ENCODE measurements at places on chromosomes 5 and 9. TPM values are rescaled to one million over a fixed set of nuclear protein-coding genes. Genes with fewer than 3 reads are reported as not detected.
A peak's percentile ranks its signal among the peaks of the same experiment; 100 is the strongest.

DNA sequence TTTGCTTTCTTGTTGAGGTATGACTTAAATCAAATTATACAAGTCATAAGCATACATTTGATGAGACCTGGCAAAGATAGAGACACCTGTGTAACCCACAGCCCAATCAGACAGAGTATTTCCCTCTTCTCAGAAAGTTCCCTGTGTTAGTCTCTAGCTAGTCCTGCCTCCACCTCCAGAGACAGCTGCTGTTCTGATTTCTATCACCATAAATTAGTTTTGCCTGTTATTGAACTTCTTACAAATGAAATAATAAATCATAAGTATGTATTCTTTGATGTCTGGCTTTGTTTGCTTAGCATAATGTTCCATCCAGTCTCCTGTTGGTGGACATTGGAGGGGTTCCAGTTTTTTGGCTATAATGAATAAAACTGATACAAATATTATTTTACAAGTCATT, 194.5 kb downstream of the ICE1 start:
- H3K36me3 ChIP-seq: no peaks in the 10 kb centered on the region
- no peaks in the 10 kb centered on the region for H3K4me1 ChIP-seq
- H3K27me3 ChIP-seq: peaks cover 14% of the 10 kb centered on the region
- H3K4me3 ChIP-seq: no peak overlapping the region

DNA sequence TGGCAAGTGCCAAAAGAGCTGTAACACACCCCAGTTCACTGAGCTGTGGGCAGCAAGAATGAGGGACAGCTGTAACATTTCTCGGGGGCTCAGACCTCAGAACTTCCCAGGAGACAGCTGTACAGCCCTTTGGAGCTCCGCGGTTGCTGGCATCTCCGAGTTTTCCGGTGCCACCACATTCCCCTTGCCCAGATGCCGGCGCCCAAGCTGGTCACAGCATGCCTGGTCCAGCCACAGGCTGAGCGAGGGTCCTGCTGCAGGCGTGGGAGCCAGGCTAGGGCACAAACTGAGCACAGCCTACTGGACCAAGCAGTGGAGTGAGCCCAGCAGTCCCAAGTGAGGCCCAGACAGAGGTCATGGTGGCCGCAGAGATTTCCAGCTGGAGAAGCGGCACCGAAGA, 797.7 kb upstream of the EDIL3 start:
- H3K4me1 ChIP-seq: no peaks in the 10 kb centered on the region
- H3K36me3 ChIP-seq: no peaks in the 10 kb centered on the region
- no peak overlapping the region for H3K4me3 ChIP-seq
- H3K27me3 ChIP-seq: no peaks in the 10 kb centered on the region

GRCh38 chr9:76302947-76303550, 91.2 kb downstream of the RFK start:
- peak; percentile 29 for DNase-seq
- H3K4me1 ChIP-seq: no peaks in the 10 kb centered on the region
- no peaks in the 10 kb centered on the region for H3K36me3 ChIP-seq
- H3K27ac ChIP-seq: no peak overlapping the region

The ANXA2R gene
- 0.37 TPM for total RNA-seq

- H3K36me3 ChIP-seq: no peaks in the 10 kb centered on the region
- DNase-seq: peak; percentile 18
- no peaks in the 10 kb centered on the region for H3K4me1 ChIP-seq
- H3K27me3 ChIP-seq: no peaks in the 10 kb centered on the region
- no peak overlapping the region for H3K27ac ChIP-seq
These were observed 13.3 kb upstream of the HSDL2 start for GRCh38 chr9:112366591-112366990.

The SLCO6A1 gene
- total RNA-seq: 0.69 TPM

The SAPCD2 gene
- total RNA-seq: 71.7 TPM

The TMEM174 gene
- total RNA-seq: not detected

GRCh38 chr5:122264610-122265009, 47.4 kb upstream of the SNCAIP start:
- H3K4me3 ChIP-seq: no peak overlapping the region
- no peaks in the 10 kb centered on the region for H3K36me3 ChIP-seq
- no peak overlapping the region for H3K27ac ChIP-seq
- DNase-seq: no peak

The SIT1 gene
- not detected for total RNA-seq

The LHFPL2 gene
- 17.9 TPM for total RNA-seq

DNA sequence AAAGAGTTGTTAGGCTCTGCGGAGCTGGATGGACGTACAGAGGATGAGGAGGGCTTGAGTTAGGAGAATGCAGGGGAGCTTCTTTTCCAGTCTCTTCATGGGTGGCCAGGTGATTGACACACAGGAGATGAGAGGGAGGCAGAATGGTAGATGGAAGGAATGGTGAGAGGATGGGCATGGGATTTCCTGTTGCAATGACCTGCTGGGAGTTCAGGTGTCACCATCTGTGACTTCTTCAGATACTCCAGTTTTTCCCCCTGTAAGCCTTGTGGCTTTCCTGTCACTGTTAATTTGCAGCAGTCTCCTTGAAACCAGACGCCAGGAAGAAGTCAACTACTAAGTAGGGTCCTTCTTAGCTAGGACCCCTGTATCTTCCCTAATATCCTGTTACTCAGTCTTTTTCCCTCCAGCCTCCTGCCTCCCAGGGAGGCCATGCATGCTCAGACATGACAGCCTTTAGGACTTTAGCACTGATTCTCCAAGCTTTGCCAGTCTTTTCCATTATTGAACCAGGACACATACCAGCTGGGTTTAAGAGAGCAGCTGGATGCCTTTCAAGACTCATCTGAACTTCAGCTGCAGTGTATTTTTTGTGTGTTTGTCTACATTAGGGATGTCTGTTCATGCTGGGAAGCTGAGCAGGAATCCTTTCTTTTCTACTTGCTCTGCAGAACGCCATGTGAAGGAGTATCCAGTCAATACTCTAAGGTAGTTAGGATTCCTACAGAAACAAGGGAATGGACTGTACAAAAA, 67.2 kb upstream of the CD180 start:
- no peak overlapping the region for H3K27ac ChIP-seq
- 0 out of 2 replicates have a peak, but pooled peaks cover 14% of the 10 kb centered on the region for H3K27me3 ChIP-seq
- no peaks in the 10 kb centered on the region for H3K36me3 ChIP-seq
- H3K4me1 ChIP-seq: no peaks in the 10 kb centered on the region
- no peak for DNase-seq
- no peak overlapping the region for H3K4me3 ChIP-seq

- H3K4me1 ChIP-seq: peaks cover 28% of the 10 kb centered on the region
- peak overlapping the region; percentile 70 for H3K27ac ChIP-seq
- peak; percentile 77 for DNase-seq
- no peak overlapping the region for H3K4me3 ChIP-seq
- H3K36me3 ChIP-seq: no peaks in the 10 kb centered on the region
These were observed 6.1 kb upstream of the ERMP1 start for GRCh38 chr9:5838884-5839571.

- DNase-seq: no peak
- H3K27ac ChIP-seq: no peak overlapping the region
- H3K36me3 ChIP-seq: no peaks in the 10 kb centered on the region
These were observed 566.4 kb downstream of the DNAH5 start for GRCh38 chr5:13378091-13378490.

The INPP5E gene
- 23.8 TPM for total RNA-seq

The SPATA31E1 gene
- not detected for total RNA-seq

The CCDC180 gene
- total RNA-seq: 7.9 TPM

Data from HCT116 (cell line).